ENCODE measurements at places on chromosomes 12 and 14.

DNA sequence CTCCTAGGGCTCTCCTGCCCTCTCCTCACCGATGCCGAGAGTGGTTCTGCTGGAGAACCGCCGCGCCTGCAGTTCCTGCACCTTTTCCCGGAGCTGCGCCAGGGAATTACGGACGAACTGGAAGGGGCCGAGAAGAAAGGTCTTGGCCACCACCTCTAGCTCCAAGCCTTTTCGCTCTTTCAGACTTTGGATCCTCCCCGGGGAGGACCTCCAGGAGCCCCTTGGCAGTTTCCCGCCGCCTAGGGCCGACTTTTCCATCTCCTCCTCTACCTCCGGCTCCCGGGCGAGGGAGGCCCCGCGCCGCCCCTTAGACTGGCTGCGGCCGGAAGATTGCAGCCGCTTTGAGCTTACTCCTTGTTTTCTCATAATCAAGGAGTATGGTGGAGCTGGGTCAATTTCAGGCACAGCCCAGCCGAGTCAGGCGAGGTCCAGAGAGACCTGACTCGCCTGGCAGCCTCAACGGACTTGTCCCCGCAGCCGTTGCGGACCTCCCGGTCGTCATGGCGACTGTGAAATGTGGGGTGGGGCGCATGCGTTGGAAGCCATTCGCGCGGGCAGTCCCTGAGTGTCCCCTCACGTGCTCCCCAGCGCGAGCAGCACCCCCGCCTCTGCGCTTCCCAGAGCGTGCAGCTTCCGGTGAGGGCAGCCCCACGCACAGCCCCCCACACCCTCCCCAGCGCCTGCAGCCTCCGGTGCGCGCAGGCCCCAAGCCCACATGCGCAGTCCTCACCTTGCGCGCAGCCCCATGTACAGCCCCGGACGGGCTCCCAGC lies at the start of gene DPY19L2:
Gene DPY19L2 (minus strand): TSS at position 466 of the 772 bp plus-strand sequence. CDS start 100 bp downstream, at position 366.
- peak; percentile 87 for DNase-seq

GRCh38 chr12:51759175-51759574 lies 89.3 kb downstream of the FIGNL2 start:
- DNase-seq = no peak

DNA sequence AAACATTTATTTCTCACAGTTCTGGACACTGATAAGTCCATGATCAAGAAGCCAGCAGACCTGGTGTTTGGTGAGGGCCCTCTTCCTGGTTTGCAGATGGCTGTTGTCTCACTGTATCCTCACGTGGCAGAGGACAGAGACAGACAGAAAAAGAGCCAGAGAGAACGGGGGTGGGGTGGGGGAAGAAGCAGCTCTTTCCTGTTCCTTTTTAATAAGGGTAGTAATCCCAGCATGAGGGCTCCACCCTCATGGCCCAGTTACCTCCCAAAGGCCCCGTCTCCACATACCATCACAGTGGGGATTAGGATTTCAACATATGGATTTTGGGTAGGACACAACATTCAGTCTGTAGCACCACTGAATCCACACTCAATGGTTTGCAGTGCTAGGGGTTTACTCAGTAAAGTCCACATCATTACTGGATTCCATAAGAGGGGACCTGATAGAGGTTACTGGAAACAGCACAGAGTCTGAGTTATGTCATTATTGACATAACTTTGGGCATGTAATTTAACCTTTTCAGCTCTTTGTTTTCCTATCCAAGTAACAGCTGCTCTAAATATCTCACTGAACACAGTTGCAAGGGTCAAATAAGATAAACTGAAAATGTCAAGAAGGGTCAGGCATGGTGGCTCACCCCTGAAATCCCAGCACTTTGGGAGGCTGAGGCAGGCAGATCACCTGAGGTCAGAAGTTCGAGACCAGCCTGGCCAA lies 53.2 kb downstream of the RPAP3 start:
- no peak for DNase-seq

- DNase-seq = no peak
Observed at GRCh38 chr14:80434574-80435321, 223.4 kb upstream of the DIO2 start.

- no peak for DNase-seq
Observed at GRCh38 chr12:64742416-64742815, 16.8 kb downstream of the GNS start.

DNA sequence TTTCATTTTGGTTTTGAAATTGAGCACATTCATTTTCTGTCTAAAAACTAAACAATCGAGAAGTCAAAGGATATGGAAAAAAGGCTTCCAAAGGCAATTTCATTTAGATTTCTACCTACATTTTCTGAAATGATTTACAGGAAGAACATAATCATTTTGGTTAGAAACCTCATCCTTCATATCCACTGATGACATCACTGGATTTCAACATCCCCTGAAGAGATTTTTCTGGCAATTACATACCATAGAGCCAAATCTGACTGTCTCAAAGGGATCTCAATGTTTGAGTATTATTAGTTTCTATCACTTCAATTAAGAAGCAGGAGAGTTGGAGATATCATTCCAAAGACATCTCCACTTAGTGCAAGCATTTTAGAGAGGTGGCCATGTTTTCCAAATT lies 137.8 kb downstream of the TTC7B start:
- no peak for DNase-seq
